ENCODE measurements at places on chromosomes 4 and X. TPM values are rescaled to one million over a fixed set of nuclear protein-coding genes. Genes with fewer than 3 reads are reported as not detected.

Gene KCNIP4
- total RNA-seq, result not detected

Gene ITIH6
- not detected for total RNA-seq

Gene ZAR1
- not detected for total RNA-seq

Gene NR0B1
- not detected for total RNA-seq

Gene PLP1
- total RNA-seq, result 0.49 TPM

Data from upper lobe of left lung (tissue), 6 donors.